ENCODE measurements at places on chromosomes 3 and 15. TPM values are rescaled to one million over a fixed set of nuclear protein-coding genes. Genes with fewer than 3 reads are reported as not detected.

The FRMD5 gene
- total RNA-seq: 0.97 TPM

The POTEB2 gene
- total RNA-seq: not detected

The HGD gene
- total RNA-seq: 0.29 TPM

The KLHL40 gene
- total RNA-seq: not detected

The AP3B2 gene
- total RNA-seq: not detected

The GABRG3 gene
- total RNA-seq: not detected

The RASL12 gene
- not detected for total RNA-seq

The GPR87 gene
- not detected for total RNA-seq

The CDHR4 gene
- 0.19 TPM for total RNA-seq

The CP gene
- not detected for total RNA-seq

The ISLR2 gene
- total RNA-seq: not detected

The CFAP100 gene
- total RNA-seq: not detected

The ZNF80 gene
- not detected for total RNA-seq

DNA sequence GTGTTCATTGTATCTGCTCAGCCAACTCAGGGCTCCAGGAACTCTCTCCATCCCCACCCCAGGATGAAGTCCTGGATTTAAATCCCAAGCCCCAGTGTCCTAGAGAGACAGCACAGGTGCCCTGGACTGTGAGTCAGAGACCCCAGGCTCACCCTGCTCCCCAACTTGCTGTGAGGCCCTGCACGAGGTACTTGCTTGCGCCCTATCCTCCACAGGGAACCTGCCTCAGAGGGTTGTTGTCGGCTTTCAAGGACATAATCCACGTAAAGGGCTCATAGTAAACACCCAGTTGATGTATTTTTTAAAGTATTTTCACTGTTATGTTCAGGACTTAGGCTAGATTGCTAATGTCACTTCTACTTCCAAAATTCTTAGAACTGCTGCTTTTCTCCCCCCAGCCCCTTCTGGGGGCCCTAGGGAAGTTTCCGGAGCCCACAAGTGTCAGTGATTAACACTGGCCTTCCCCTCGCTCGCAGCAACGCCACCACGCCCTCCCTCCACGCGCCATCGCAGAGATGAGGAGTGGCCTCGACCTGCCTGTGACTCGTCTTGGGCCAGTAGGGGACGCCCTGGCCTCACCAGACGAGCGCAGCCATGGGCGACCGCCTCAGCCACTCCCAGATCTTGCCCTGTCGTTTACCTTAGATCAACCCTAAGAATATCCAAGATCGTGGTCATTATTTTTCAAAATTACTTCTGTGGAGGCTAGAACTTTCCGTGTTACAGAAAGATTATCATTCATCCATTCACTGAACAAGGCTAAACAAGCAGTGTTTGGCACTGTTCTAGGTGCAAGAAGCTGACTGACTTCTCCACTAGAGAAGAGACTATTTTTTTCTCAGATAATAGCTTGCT lies 6.0 kb upstream of the SRP14 start:
- H3K36me3 ChIP-seq: no peaks in the 10 kb centered on the region
- H3K4me1 ChIP-seq: peaks cover 52% of the 10 kb centered on the region
- H3K27ac ChIP-seq: no peak overlapping the region
- H3K27me3 ChIP-seq: no peaks in the 10 kb centered on the region
- peak; percentile 74 for DNase-seq

DNA sequence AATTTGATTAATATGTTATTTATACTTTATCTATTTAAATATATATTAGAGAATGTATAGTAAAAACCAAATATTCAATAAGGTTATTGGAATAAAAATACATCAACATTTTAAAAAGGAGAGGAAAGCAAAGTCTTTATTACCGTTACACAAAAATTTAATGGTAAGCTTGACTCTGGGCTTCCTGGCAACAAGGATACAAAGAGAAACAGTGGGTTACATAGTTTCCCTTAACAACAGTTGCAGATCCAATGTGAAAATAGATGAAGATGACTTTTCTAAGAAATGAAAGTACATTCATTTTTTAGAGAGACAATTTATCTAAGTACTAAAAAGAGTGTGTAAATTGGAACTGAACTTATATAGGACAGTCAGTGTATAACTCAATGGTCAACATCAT lies 6.0 kb upstream of the PHLDB2 start:
- peak overlapping the region; percentile 11 for H3K27ac ChIP-seq
- no peak for DNase-seq
- H3K4me3 ChIP-seq: no peak overlapping the region
- peaks cover 79% of the 10 kb centered on the region for H3K4me1 ChIP-seq
- H3K27me3 ChIP-seq: no peaks in the 10 kb centered on the region

DNA sequence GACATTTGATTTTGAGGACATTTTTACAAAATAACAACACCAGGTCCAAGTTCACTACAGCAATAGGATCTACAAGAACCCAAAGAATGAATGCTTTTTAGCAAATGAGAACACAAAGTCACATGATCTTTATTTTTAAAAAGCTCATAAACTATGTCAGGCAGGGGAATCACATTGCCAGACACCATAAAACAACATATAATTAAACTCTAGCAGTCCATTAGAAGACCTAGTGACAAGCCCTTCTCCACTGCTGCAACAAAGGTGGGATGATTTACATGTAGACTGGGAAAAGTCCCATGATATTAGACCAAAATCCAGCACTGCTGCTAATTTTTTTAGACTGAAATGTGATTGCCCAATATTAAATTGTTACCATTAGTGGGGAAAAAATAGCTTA lies 92.6 kb downstream of the FHIT start:
- no peaks in the 10 kb centered on the region for H3K27me3 ChIP-seq
- no peak for DNase-seq
- no peak overlapping the region for H3K4me3 ChIP-seq
- no peaks in the 10 kb centered on the region for H3K4me1 ChIP-seq
- H3K36me3 ChIP-seq: no peaks in the 10 kb centered on the region

DNA sequence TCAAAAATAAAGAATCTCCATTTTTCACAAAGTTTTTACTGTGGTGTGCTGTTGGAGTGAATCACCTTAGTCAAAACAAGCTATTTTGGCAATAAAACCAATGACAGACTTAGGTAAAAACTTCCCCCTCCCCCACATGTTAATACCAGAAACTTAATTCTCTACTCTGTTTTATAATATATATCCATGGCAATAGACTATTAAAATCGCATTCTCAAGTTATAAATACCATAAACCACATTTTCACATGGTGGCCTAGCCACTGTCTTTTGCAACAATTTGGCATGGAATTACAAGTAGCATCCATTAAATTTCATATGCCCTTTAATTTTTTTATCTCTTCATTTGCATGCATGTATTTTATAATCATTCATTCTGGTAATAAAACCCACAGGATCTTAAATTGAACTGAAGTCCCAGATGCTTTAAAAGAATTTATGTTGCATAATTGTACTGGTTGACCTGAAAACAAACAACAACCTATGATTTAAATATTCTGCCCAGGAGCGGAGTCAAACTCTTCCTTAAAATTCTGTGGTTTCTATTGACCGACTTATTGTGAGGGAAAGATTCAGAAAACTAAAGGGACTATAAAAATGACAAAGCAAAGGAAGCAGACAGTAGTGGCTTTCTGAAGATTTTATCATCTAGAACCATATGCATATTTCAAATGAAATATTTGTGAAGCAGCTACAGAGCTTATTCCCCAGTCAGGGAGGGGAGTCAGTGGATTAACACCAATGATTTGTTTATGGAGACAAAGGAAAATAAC lies 229.0 kb upstream of the TBL1XR1 start:
- H3K27ac ChIP-seq: no peak overlapping the region
- H3K36me3 ChIP-seq: no peaks in the 10 kb centered on the region
- no peak overlapping the region for H3K4me3 ChIP-seq

- peak overlapping the region; percentile 50 for H3K4me3 ChIP-seq
- H3K36me3 ChIP-seq: peaks cover 7% of the 10 kb centered on the region
- peak overlapping the region; percentile 88 for H3K27ac ChIP-seq
- H3K4me1 ChIP-seq: peaks cover 57% of the 10 kb centered on the region
- DNase-seq: no peak
- no peaks in the 10 kb centered on the region for H3K27me3 ChIP-seq
Measured at GRCh38 chr3:180409170-180409569, 192.8 kb upstream of the TTC14 start.

DNA sequence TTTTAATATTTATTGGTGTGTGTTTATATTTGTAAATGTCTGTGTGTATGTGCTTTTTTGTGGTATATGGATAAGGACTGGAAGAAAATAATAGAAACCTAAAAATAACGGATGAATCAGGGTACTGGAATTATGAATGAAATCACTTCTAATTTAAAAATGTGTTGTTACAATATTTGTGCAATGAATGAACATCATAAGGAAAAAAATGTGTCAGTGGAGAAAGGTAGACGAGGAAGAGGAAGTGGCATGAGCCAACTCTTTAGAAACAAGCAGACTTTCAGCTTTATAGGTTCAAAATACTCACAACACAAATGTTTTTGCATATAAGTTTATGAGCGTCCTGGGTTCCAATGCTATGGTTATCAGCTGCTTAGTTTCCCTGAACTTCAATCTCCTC lies 59.4 kb downstream of the SOX2 start:
- H3K27me3 ChIP-seq: no peaks in the 10 kb centered on the region
- no peak for DNase-seq
- H3K36me3 ChIP-seq: no peaks in the 10 kb centered on the region
- H3K27ac ChIP-seq: no peak overlapping the region
- H3K4me3 ChIP-seq: no peak overlapping the region

DNA sequence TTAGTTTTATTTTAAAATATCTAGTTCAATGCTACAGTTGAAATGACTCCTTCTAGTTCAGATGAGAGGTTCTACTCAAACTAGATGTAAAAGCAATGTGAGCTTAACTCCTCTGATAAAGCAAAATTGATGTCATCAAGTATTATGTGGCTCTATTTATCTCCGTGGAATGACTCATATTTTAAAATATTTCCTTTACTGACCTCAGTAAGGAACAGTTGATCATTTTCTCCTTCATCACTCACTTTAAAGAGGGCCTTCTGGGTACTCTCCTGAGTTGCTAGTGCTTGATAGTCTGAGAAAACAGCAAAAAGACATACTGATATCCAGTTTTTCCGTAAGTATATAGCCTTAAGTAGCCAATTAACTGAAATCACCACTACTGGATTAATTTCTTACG lies 1099.3 kb downstream of the ROBO2 start:
- H3K27ac ChIP-seq: peak overlapping the region; percentile 44
- H3K27me3 ChIP-seq: peaks cover 2% of the 10 kb centered on the region
- peaks cover 56% of the 10 kb centered on the region for H3K4me1 ChIP-seq
- H3K36me3 ChIP-seq: no peaks in the 10 kb centered on the region
- peak overlapping the region; percentile 21 for H3K4me3 ChIP-seq
- peak; percentile 41 for DNase-seq

- peaks cover 55% of the 10 kb centered on the region for H3K36me3 ChIP-seq
- no peak overlapping the region for H3K27ac ChIP-seq
- DNase-seq: no peak
- no peaks in the 10 kb centered on the region for H3K27me3 ChIP-seq
- no peak overlapping the region for H3K4me3 ChIP-seq
- peaks cover 73% of the 10 kb centered on the region for H3K4me1 ChIP-seq
Measured at GRCh38 chr15:101173233-101174119, 78.4 kb downstream of the CHSY1 start.

GRCh38 chr3:157508461-157508860 lies 5.2 kb upstream of the VEPH1 start:
- no peak overlapping the region for H3K27ac ChIP-seq
- DNase-seq: no peak
- peaks cover 36% of the 10 kb centered on the region for H3K36me3 ChIP-seq
- H3K27me3 ChIP-seq: no peaks in the 10 kb centered on the region
- H3K4me1 ChIP-seq: peaks cover 25% of the 10 kb centered on the region
- no peak overlapping the region for H3K4me3 ChIP-seq

GRCh38 chr3:31067004-31067403 lies 172.5 kb upstream of the GADL1 start:
- peak overlapping the region; percentile 14 for H3K27ac ChIP-seq
- DNase-seq: peak; percentile 95
- peaks cover 41% of the 10 kb centered on the region for H3K4me1 ChIP-seq
- peak overlapping the region; percentile 43 for H3K4me3 ChIP-seq
- H3K27me3 ChIP-seq: no peaks in the 10 kb centered on the region

- H3K4me1 ChIP-seq: peaks cover 44% of the 10 kb centered on the region
- peak overlapping the region; percentile 0 for H3K27ac ChIP-seq
- no peak overlapping the region for H3K4me3 ChIP-seq
- no peak for DNase-seq
- no peaks in the 10 kb centered on the region for H3K27me3 ChIP-seq
- H3K36me3 ChIP-seq: peaks cover 31% of the 10 kb centered on the region
Measured at GRCh38 chr3:100730524-100730923, 21.2 kb downstream of the TFG start.

- no peaks in the 10 kb centered on the region for H3K36me3 ChIP-seq
- H3K27ac ChIP-seq: no peak overlapping the region
- H3K4me1 ChIP-seq: peaks cover 9% of the 10 kb centered on the region
- H3K27me3 ChIP-seq: peaks cover 2% of the 10 kb centered on the region
Measured at GRCh38 chr3:170448584-170448983, 29.9 kb downstream of the CLDN11 start.

GRCh38 chr15:33313491-33313890 lies 2.7 kb downstream of the RYR3 start:
- no peak overlapping the region for H3K4me3 ChIP-seq
- peaks cover 45% of the 10 kb centered on the region for H3K27me3 ChIP-seq
- H3K4me1 ChIP-seq: peaks cover 4% of the 10 kb centered on the region

- no peak overlapping the region for H3K4me3 ChIP-seq
- H3K36me3 ChIP-seq: no peaks in the 10 kb centered on the region
- H3K27ac ChIP-seq: no peak overlapping the region
- H3K4me1 ChIP-seq: peaks cover 21% of the 10 kb centered on the region
- no peaks in the 10 kb centered on the region for H3K27me3 ChIP-seq
Measured at GRCh38 chr3:16692486-16693344, 87.5 kb upstream of the DAZL start.

GRCh38 chr3:101806491-101806890 lies 27.5 kb downstream of the NXPE3 start:
- no peak overlapping the region for H3K4me3 ChIP-seq
- peaks cover 15% of the 10 kb centered on the region for H3K36me3 ChIP-seq
- peak overlapping the region; percentile 65 for H3K27ac ChIP-seq
- H3K4me1 ChIP-seq: peaks cover 29% of the 10 kb centered on the region
- DNase-seq: no peak

DNA sequence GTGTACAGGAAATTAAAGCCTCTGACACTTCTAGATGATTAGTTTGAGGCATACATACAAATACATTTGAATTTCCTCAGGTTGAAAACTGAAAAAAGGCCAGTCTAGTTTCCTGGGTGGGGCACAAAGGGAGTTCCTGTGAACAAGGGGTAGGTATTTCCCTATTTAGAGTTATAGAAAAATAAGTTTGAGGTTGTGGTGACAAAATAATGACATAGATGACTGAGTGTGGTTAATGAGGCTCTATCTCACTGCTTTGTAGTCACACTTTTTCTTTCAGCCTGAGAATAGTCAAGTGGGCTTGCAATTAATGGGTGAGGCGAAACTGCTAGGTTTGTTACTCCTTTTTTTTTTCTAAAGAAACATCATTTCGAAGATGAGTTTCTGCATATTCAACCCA lies 4.3 kb downstream of the SLCO3A1 start:
- H3K4me3 ChIP-seq: no peak overlapping the region
- no peak for DNase-seq
- H3K27me3 ChIP-seq: peaks cover 4% of the 10 kb centered on the region
- peaks cover 14% of the 10 kb centered on the region for H3K4me1 ChIP-seq

DNA sequence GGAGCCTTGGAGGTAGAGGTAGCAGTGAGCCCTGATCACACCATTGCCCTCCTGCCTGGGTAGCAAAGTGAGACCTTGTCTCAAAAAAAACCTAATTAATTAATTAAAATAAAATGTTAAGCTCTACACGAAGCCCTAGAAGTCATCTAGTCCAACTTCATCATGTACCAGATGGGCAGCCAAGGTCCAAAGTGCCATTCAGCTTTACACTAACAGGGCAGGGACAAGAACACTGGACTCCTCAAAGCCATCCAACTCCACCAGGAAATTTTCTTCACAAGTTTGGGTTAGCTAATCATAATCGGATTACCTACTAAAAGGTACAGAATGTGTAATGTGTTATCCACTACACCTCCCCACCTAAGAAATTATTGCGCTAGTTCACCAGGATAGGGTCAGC lies 48.8 kb downstream of the WWTR1 start:
- peaks cover 66% of the 10 kb centered on the region for H3K4me1 ChIP-seq
- no peaks in the 10 kb centered on the region for H3K27me3 ChIP-seq
- DNase-seq: no peak
- no peak overlapping the region for H3K27ac ChIP-seq

Measured in HFFc6 (cell line).